ENCODE measurements at places on chromosomes 1 and 21.
A peak's percentile ranks its signal among the peaks of the same experiment; 100 is the strongest.

- peak; percentile 83 for DNase-seq
Observed at GRCh38 chr1:205237526-205238484, 10.1 kb downstream of the TMCC2 start.

GRCh38 chr1:57788313-57788712, 364.5 kb upstream of the DAB1 start:
- no peak for DNase-seq

DNA sequence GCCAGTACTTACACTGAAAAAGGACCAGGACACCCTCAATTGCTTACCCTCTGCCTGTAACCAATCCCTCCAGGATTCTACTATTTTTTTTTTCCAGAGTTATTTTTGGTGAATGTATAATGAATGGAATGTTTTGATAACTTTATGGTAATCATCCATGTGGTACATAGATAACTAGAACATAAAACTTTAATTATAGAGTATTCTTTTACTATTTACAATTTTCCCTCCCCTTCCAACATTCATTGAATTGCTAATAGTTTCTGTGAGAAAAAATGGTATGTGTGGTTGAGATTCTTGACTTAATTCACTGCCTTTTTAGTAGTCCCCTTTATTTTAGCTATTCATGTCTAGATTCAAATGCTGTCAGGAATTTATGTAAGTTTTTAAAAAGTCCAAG, 164.6 kb downstream of the CYYR1 start:
- no peak for DNase-seq

DNA sequence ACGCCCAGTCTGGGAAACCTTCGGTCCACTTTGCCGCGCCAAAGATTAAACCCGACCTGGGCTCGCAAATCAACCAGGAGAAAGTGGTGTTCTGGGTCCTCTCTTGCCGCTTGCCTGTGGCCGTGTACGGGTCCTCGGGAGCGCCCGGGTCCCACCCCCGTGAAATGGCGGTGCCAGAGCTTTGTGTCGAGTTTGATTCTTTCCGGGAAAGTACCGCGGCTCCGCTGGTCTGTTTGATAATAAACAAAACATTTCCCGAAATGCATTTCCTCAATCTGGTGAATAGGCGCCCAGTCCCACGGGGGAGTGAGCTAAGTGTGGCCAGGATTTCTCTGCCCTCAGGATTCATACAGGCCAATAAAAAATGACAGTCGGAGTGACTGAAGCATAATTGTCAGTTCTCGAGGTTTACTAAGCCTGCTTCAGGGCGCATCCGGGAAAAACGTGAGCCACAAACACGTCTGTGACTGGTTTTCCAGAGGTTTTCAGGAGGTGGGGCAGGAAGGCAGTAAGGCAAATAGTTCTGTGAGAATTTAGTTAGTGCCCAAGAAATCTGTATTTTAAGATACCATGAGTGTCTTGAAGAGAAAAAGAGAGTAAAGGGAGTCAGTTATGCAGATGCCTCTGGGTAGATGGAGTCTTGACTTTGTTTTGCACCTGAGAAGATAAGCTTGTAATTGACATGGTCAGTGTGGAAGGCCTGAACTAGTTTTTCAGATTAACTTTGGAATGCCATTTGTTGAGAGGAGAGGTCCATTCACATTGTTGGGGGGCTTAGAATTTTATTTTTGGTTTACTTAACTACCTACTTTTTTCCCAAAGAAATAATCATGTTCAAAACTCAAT, 675 bp downstream of the IFNAR1 start:
- peak; percentile 97 for DNase-seq

DNA sequence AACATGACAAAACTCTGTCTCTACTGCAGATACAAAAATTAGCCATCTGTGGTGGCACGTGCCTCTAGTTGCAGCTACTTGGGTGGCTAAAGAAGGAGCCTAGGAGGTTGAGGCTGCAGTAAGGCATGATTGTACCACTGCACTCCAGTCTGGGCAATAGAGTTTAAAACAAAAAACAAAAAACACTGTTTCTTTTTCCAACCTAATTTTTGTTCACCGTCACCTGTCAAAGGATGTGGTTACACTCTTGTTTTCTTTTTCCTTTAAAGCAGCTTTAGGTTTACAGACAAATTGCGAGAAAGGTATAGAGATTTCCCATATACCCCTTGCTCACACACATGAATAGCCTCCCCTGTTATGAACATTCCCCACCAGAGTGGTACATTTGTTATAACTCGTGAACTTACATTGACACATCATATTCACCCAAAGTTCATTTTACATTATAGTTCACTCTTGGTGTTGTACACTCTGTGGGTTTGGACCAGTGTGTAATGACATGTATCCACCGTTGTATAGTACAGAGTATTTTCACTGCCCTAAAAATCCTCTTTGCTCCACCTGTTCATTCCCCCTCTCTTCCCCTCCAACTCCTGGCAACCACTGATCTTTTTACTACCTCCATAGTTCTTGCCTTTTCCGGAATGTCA, 26.2 kb downstream of the SMG7 start:
- no peak for DNase-seq

- DNase-seq = no peak
Observed at GRCh38 chr1:228211531-228212414, 3.9 kb downstream of the OBSCN start.

- DNase-seq = no peak
Observed at GRCh38 chr1:45526135-45526644, 4.5 kb upstream of the PRDX1 start.

DNA sequence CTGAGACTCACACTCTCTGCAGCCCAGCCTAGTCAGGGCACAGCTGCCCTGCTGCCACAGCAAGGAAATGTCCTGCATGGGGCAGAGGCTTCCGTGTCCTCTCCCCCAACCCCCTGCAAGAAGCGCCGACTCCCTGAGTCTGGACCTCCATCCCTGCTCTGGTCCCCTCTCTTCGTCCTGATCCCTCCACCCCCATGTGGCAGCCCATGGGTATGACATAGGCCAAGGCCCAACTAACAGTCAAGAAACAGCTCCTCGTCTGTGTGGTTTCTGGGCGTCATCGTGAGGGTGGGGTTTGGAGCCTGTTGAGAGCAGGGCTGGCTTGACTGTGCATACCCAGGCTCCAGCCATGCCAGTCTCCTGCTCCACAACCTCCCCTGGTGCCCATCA, 19.5 kb downstream of the FAAH start:
- DNase-seq = peak; percentile 30

DNA sequence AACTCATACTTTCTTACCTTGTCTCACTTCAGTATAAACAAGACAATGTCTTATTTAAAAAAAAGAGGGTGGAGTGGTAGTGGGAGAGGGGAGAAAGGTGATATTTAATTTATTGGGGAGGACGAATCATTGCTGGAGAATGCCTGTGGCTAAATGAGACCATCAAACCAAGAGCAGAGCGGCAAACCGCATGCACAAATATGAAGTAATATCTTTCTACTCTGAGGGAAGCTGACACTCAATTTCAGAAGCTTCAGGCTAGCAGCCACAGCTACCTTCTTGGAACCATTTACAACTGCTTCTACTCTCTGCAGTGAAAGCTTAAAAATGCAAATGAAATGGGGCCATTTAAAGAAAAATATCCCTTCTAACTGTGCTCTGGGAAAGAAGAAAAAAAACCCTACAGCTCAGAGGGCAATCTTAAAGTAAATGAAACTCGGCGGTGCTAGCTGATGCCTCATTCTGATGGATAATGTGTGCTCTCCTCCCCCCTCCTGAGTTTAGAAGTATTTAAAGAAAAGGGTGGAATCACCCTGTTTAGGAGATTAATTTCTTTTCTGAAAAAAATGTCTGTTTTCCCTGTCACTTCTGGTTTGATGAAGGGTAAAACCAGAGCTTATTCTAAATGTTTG, 178.2 kb upstream of the CAMK1G start:
- peak; percentile 29 for DNase-seq

GRCh38 chr1:40389871-40390560, 16.5 kb downstream of the SMAP2 start:
- DNase-seq = peak; percentile 82

- no peak for DNase-seq
Observed at GRCh38 chr1:206947255-206947654, 989 bp upstream of the PIGR start.

DNA sequence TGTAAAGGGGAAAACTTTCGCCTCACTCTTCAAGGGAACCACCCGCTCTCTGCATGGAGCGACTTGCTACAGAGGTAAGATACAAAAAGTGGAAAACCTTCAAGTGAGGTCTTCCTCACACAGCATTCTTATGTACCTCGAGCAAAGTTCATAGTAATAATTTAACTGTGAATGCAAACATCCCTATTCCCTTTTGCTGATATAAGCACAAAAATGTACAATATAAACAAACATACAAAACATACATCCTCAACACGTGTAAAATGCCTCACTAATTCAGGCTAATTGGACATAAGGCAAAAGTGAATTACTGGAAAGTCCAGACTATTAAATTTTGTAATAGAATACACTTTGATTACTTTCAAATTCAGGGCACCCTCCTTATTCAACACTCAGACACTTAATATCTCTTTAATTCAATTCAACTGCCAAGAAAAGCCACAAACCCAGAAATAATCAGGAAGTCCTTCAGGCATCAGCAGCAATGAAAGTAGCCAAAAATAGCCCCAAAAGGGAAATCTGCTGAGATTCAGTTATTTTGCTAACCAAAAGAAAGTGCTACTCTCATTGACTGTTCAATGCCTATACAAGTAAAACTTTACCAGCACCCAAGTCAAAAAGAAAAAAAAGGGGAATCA, 15.2 kb upstream of the LMX1A start:
- DNase-seq = peak; percentile 13

GRCh38 chr1:8777867-8778266, 39.6 kb downstream of the RERE start:
- DNase-seq = no peak

DNA sequence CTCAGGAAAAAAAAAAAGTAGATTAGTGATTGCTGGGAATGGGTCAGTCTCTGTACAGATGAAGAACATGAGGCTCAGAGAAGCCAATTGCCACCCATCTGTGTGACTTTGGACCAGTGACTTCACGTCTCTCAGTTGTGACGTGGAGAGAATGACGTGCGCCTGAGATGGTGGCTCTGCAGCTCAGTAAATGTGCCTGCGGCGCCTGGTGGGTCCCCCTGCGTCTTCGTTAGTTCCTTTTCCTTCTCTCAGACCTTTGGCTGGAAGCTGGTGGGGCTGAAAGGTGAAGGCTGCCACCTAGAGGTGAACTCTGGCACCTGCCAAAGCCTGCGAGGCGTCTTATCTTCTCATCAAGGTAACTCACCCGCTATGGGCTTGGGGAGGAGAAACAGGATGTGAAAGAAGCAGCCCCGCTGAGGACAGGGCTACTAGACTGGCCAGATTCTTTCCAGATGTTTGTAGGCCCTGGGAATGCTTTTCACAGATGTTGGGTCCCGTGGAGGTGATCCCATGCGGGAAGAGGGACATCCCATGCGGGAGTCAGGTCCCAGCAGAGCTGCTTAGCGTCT, 8.7 kb upstream of the E2F2 start:
- DNase-seq = peak; percentile 92

GRCh38 chr1:159914252-159915018, 10.9 kb downstream of the TAGLN2 start:
- no peak for DNase-seq

GRCh38 chr1:119635811-119636390, 12.2 kb downstream of the ZNF697 start:
- peak; percentile 17 for DNase-seq

- DNase-seq = no peak
Observed at GRCh38 chr1:17516303-17517214, 22.9 kb upstream of the ARHGEF10L start.

DNA sequence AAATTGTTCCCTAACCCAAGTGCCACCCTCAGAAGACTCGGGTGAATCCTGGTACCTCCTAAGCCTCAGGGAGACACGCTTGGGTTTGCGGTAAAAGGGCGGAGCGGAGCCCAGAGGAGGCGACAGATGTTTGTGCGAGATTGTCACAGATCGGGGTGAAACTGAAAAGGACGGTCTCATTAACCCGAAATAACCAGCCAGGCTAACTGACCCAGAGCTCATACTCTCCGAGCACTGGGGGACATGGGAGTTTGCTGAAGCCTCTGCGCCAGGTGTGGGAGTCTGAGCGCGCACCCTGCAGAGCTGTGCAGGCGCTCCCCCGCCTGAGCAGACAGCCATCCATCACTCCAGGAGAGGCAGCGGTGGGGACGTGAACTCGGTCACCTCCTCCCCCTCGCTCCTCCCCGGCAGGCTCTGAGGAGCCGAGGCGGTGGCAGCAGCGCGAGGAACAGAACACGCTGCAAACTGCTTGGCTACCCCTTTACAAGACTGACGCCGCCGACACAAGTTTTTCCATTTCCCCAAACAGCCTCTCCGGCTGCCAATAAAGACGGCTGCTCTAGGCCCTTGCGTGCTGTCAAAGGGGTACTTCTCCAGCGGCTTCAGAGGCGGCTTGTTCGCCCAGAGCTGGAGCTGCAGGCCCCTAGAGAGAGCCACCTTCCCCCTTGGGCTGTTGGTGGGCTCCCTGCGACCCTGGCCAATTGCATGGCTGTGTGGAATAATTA, 43.5 kb downstream of the RRAGC start:
- no peak for DNase-seq
